ENCODE measurements at places on chromosomes 6 and 20. TPM values are rescaled to one million over a fixed set of nuclear protein-coding genes. Genes with fewer than 3 reads are reported as not detected.

Gene LTB
- total RNA-seq = 0.47 TPM

Gene OGFRL1
- 5.6 TPM for total RNA-seq

Gene GRIK2
- 7.0 TPM for total RNA-seq

Gene GLO1
- 81.8 TPM for total RNA-seq

Gene IP6K3
- 15.9 TPM for total RNA-seq

Gene AARS2
- 9.4 TPM for total RNA-seq

Gene TINAG
- total RNA-seq = 0.47 TPM
